Cardiac muscle cell (in vitro differentiated cells and primary cell): ENCODE measurements at places on chromosomes 16 and 17.

DNA sequence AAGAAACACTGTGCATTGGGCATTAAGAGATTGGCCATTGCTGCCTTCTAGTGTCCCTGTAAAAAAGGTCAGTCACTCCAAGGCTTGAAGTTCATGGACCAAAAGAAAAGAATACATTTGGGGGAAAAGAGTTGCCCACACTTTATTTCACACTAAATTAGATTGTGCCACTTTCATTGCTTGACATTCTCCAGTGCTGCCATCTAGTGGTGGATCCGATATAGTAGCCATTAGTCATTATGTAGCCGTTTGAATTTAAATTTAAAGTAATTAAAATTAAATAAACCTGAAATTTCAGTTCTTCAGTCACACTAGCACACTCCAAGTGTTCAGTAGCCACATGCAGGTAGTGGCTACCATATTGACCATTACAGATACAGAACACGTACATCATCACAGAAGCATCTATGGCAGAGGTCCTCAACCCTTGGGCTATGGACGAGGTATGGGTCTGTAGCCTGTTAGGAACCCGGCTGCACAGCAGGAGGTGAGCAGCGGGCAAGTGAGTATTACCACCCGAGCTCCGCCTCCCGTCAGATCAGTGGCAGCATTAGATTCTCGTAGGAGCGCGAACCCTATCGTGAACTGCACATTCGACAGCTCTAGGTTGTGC is 21.9 kb upstream of the CDH5 start:
- peak; percentile 64 for DNase-seq
- H3K4me1 ChIP-seq = no peaks in the 10 kb centered on the region
- H3K4me3 ChIP-seq = no peak overlapping the region
- no peaks in the 10 kb centered on the region for H3K36me3 ChIP-seq

DNA sequence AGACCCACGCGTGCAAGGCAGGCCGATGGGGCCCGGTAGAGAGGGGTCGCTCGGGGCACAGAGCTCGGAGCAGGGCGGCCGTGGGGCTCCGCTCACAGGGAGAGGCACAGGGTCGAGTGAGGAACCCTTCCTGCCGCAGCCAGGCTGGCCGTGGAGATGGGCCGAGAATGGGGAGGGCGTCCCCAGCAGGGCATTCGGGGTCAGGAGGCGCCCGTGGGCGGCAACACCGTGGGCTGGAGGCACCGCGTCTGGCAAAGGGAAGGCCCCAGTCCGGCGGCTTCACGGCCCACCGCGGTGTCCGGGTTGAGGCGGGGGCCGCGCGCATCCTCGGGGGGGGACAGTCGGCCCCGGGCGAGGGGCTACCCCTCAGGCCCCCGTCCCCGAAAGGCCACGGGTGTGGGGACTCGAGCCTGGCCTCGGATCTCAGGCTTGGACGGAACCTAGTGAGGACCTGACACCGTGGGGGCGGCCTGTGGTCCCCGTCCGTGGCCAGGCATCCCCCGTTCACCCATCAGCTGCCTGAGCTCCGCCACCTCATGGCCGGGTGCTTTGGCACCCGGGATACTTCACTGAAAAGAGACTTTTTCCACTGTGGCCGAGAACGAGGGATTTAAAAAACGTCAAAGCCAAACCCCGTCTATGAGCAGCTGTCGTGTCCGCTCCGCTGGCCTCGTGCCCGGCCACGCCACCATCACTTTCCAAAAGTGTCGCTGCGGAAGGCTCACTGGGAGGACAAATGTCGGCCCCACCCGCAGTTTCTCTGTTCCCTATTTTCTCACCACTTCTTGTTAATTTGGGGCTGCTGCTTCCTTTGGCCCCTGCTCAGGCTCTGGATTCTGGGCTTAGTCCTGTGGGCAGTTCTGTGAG is 73.6 kb downstream of the METRNL start:
- H3K4me3 ChIP-seq = no peak overlapping the region
- no peak overlapping the region for H3K27ac ChIP-seq
- no peaks in the 10 kb centered on the region for H3K36me3 ChIP-seq

- H3K4me3 ChIP-seq = no peak overlapping the region
- no peaks in the 10 kb centered on the region for H3K36me3 ChIP-seq
- DNase-seq = no peak
These were observed 4.1 kb upstream of the FOXF1 start for GRCh38 chr16:86505899-86506864.

GRCh38 chr17:40560592-40561293 is 4.5 kb downstream of the CCR7 start:
- no peak for DNase-seq
- H3K27me3 ChIP-seq = no peaks in the 10 kb centered on the region
- H3K36me3 ChIP-seq = no peaks in the 10 kb centered on the region
- H3K27ac ChIP-seq = peak overlapping the region; percentile 59

- no peaks in the 10 kb centered on the region for H3K27me3 ChIP-seq
- no peak overlapping the region for H3K27ac ChIP-seq
- no peaks in the 10 kb centered on the region for H3K36me3 ChIP-seq
These were observed 150.8 kb downstream of the XYLT1 start for GRCh38 chr16:17320009-17320408.

- H3K4me1 ChIP-seq = peaks cover 11% of the 10 kb centered on the region
- H3K4me3 ChIP-seq = no peak overlapping the region
- H3K36me3 ChIP-seq = no peaks in the 10 kb centered on the region
- no peak for DNase-seq
These were observed 118.3 kb downstream of the SPECC1 start for GRCh38 chr17:20127360-20128035.

GRCh38 chr17:2336215-2336851 is at the start of gene TSR1:
Gene TSR1 (minus strand): TSS chr17:2336457. CDS start chr17:2336427, 30 bp downstream.
- peak; percentile 93 for DNase-seq
- H3K4me3 ChIP-seq = peak within 1 kb of the TSS; percentile 100
- peaks cover 33% of the 10 kb centered on the region for H3K36me3 ChIP-seq
